Activated CD4-positive, CD25-positive, alpha-beta regulatory T cell treated with anti-CD3 and anti-CD28 coated beads, Interleukin-2, amount 50 U/mL, for 16 hours (primary cell): ENCODE measurements at places on chromosomes 1 and 21.
A peak's percentile ranks its signal among the peaks of the same experiment; 100 is the strongest.

DNA sequence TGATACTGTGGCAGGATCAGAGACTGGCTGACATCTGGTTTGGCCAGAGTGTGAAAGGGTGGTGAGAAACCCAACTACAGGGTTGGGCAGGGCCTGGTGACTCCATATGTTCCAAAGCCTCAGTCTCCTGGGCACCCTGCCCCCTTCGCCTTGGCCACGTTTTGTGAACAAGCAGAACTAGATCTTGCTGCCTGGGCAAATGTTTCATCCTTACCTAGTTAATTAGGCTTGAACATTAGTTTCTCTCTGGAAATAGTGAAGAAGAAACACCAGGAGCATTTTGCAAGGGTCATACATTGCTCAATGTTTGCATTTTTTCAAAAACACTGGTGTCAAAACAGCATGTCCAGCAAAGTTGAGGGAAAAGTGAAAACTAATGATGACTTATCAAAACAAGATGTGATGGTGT, 60.5 kb downstream of the MAP3K7CL start:
- DNase-seq, result no peak

DNA sequence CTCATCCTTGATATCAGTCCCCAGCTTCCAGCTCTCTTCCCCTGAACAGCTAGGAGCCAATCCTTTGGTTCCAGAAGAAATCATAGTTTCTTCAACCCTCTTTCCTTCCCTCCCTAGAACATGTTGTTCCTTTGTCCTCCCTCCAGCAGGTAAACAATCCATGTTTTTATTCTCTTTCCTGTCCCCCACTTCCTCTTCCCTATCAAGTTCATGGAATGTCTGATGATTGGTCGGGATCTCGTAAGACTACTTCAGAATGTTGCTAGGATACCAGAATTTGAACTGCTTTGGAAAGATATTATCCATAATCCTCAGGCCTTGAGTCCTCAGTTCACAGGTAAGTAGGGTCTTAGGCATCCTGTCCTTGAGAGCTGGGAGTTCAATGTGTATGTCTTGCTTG, 23.1 kb upstream of the SLC27A3 start:
- DNase-seq, result no peak

- DNase-seq, result no peak
Observed at GRCh38 chr1:18279351-18280074, 171.9 kb downstream of the IGSF21 start.

DNA sequence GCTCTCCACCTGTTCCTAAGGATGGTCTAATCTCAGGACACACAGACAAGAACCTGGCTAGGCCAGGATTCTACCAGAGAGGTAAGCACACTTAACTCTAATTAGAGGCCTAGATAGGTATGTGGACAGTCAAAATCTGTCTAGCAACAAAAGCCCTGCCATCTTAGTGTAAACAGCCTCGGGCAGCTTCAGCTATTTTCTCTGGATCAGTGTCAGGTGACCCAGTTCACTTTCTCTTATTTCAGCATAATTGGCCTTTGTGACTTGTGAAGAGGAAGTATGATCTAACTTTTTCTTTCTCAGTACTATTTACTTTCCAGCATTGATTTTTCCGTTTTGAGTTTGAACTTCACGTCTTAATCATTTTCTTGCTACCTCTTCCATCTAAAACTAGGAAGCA, 217.7 kb downstream of the CRB1 start:
- no peak for DNase-seq

GRCh38 chr1:240608707-240609106, 3.2 kb downstream of the GREM2 start:
- DNase-seq, result no peak

- no peak for DNase-seq
Observed at GRCh38 chr1:1926346-1926811, 7.3 kb upstream of the TMEM52 start.

GRCh38 chr1:222413991-222414549, 133.8 kb downstream of the HHIPL2 start:
- DNase-seq, result no peak

- no peak for DNase-seq
Observed at GRCh38 chr1:8669606-8670335, 147.7 kb downstream of the RERE start.

- no peak for DNase-seq
Observed at GRCh38 chr1:23394684-23395083, 25.0 kb upstream of the ZNF436 start.

DNA sequence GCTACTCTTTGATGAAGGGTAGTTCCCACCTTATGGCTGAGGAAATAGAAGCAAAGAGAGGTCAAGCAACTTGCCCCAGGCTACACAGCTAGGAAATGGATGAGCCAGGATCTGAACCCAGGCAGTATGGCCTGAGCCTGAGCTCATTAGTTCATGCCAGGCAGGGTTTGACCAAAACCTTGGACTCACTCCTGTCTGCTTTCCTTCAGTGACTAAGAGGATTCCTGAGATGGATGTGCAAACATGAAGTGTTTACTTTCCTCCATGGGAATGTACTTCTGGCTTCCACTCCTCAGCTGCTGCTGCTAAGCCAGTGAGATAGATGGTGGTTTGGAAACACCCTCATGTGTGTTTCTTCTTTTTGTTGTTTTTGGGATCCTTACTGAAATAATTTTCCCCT, 35.1 kb upstream of the ERRFI1 start:
- DNase-seq, result no peak

GRCh38 chr1:46179138-46180081, 3.1 kb upstream of the P3R3URF start:
- peak; percentile 42 for DNase-seq
